ENCODE measurements at places on chromosomes 12 and 14. TPM values are rescaled to one million over a fixed set of nuclear protein-coding genes. Genes with fewer than 3 reads are reported as not detected.
A peak's percentile ranks its signal among the peaks of the same experiment; 100 is the strongest.

- DNase-seq: no peak
Observed at GRCh38 chr14:70289138-70289537, 70.3 kb downstream of the COX16 start.

DNA sequence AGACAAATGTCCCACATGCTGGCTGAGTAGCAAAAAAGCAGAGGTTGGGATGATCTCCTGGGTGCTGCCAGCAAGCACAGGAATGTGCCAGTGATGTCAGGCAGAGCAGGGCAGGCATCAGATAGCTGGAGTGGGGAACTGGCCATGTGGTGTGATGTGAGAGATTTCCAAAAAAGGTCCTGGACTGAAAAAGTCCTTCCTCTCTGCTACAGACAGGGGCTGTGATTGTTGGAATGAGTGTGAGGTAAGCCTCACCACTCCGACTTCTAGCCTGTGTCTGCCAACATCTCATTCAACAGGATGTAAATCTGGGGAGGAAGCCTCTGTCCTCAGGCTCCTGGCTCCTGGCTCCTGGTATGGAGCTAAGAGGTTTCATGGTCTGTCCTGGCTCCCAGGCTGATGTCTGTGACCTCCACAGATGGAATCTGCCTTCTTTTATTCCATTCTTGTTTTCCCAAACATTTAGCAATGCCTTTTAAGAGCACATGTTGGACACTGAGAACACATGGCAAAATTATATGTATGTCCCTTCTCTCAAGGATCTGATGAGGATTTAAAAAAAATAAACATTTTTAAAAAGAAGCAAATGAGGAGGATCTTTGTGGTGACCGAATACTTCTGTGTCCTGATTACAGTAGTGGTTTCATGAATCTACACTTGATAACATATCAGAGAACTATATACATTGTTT, 50.1 kb upstream of the STK38L start:
- DNase-seq: peak; percentile 95

BTBD7 gene
- total RNA-seq: 19.8 TPM

CMKLR1 gene
- total RNA-seq: under 0.01 TPM

GRCh38 chr12:31316891-31317290, 9.1 kb downstream of the SINHCAF start:
- DNase-seq: no peak

FAIM2 gene
- 3.6 TPM for total RNA-seq

GRCh38 chr12:48774516-48774915, 14.4 kb downstream of the ADCY6 start:
- DNase-seq: no peak

Data from fibroblast of lung (primary cell).